ENCODE measurements at places on chromosomes 7 and 10. TPM values are rescaled to one million over a fixed set of nuclear protein-coding genes. Genes with fewer than 3 reads are reported as not detected.

Gene PTPRE
- 38.5 TPM for total RNA-seq

Gene CCZ1B
- 11.1 TPM for total RNA-seq

Gene FOXI2
- not detected for total RNA-seq

Gene PRPS1L1
- total RNA-seq: not detected

Gene GDF2
- not detected for total RNA-seq

Gene FZD8
- total RNA-seq: 14.9 TPM

Gene COL28A1
- not detected for total RNA-seq
